ENCODE measurements at places on chromosomes 16 and 17.

DNA sequence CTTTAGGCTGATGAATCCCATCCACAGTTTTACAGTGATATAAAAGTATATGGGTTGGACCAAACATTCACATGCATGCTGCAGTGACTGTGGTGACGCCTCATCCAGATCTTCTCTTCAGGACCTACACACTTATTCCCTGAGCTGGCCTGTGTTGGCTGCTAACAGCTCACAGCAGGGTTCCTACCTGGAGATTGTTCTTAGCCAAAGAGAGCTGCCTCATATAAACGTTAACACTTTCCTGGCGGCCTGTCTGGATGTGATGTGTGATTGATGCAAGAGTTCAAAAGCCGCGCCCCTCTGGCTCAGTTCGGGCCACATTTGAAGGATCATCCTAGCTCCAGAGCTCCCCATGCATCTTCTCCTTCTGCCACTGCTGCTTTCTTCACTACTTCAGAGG, 93.0 kb upstream of the NETO2 start:
- no peak for DNase-seq

DNA sequence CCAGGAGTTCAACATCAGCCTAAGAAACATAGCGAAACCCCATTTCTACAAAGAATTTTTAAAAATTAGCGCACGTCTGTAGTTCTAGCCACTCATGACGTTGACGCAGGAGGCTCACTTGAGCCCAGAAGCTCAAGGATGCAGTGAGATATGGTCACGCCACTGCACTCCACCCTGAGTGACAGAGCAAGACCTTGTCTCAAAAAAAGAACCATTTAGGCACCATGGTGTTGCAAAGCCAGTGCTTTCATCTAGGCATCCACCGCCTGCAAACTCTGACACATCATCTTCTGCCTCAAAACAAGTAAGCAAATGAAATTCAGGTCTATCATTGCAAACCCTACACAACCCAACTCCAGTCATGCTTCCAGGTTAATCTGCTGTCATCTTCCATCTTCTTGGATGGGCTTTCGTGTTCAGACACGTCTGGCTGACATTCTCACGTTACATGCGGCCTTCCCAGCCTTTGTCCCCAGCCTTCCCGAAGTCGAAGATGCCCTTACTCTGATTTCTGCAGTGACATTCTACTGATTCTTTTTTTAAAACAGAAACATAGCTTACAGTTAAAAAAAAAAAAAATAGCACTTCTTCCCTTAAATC, 8.9 kb downstream of the ANKRD11 start:
- no peak for DNase-seq

- DNase-seq, result no peak
Measured at GRCh38 chr16:25087761-25088160, 23.8 kb upstream of the LCMT1 start.

GRCh38 chr17:80358861-80359260, 56.1 kb upstream of the ENDOV start:
- DNase-seq, result no peak

- peak; percentile 34 for DNase-seq
Measured at GRCh38 chr17:62892870-62893338, 73.1 kb upstream of the TANC2 start.

DNA sequence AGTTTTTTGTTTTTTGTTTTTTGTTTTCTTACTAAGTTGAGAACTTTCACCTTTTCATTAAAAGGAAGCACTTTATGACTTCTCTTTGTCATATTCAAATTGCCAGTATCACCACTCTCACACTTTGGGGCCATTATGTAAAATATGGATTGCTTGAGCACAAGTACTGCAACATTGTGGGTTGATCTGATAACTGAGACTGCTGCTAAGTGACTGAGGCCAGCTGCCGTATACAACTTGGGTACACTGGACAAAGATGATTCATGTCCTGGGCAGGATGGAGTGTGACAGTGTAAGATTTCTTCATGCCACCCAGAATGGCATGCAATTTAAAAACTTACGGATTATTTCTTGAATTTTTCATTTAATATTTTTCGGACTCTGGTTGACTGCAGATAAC, 7.8 kb downstream of the TTC19 start:
- no peak for DNase-seq

- DNase-seq, result no peak
Measured at GRCh38 chr16:86725401-86725800, 147.1 kb downstream of the FOXL1 start.

GRCh38 chr16:81185416-81185815, 53.1 kb upstream of the BCO1 start:
- DNase-seq, result no peak

DNA sequence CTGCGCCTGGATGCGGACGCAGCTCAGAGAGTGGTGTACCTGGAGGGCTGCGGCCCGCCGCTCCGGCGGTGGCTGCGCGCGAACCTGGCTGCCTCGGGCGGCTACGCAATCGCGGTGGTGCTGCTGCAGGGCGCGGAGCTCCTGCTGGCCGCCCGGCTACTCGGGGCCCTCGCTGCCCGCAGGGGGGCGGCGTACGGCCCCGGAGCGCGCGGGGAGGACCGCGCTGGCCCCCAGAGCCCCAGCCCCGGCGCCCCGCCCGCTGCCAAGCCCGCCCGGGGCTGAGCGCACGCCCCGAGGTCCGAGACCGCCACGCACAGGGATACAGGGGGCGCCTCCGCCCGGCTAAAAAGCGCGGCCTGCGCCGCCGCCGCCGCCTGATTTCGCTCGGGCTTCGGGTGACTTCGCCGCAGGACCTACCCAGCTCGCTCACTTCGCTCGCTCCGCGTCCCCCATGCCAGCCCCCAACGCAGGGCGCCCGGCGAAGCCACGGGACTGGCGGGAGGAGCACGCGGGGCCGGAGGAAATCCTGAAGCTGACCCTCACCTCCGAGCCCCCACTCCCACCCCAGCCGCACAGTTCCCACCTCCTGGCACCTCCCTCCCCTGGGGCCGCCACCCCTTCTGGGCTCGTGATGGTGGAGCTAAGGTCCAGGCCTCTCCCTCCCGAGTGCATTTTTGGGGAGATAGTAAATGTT, 8.2 kb downstream of the PDE6G start:
- no peak for DNase-seq

GRCh38 chr17:3009411-3009920, 53.9 kb downstream of the OR1D5 start:
- no peak for DNase-seq

- DNase-seq, result peak; percentile 89
Measured at GRCh38 chr16:30382111-30382881, at the start of gene SEPTIN1. Gene SEPTIN1, minus strand, starts transcription at chr16:30382561. Its CDS starts 19 bp downstream, at chr16:30382542.

DNA sequence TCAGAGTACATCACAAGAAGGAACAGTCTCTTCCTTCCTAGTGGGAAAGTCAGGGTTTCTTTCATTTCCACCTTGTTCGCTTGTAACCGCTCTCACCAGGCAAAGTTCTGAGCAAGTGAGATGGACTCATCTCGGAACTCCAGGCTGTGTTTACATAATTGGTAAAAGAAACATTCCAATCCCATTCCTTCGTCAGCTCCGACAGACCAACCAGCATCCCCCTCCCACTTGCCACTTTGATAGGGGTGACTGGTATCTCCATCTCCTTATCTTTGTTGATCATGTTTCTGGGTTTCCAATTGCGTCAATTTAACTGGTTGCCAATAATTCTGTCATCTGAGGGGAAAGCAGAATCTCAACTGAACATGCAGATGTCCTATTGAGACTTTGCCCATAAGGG, 36.8 kb upstream of the LYRM9 start:
- no peak for DNase-seq

DNA sequence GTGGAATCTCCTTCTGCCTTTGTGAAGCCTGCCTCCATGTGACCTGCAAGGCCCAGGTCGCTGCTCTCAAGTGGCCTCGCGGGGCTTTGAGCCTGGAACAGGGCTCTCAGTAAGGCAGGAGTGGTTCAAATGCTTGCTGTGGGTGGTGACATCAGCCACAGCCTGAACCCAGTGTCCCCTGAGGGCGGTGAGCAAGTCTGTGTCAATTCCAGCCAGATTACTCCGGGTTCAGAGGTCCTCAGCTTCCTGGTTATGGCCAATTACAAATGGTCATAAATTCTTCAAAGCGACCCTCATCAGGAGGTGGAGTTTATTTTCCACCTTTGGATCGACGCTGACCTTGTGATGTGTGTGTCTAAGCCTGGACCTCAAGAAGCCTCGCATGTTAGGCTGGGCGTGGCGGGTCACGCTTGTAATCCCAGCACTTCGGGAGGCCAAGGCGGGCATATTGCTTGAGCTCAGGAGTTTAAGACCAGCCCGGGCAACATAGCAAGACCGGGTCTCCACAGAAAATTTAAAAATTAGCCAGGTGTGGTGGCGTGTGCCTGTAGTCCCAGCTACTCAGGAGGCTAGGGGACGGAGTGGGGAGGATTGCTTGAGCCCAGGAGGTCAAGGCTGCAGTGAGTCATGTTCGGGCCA, 17.3 kb downstream of the LGALS3BP start:
- DNase-seq, result no peak

DNA sequence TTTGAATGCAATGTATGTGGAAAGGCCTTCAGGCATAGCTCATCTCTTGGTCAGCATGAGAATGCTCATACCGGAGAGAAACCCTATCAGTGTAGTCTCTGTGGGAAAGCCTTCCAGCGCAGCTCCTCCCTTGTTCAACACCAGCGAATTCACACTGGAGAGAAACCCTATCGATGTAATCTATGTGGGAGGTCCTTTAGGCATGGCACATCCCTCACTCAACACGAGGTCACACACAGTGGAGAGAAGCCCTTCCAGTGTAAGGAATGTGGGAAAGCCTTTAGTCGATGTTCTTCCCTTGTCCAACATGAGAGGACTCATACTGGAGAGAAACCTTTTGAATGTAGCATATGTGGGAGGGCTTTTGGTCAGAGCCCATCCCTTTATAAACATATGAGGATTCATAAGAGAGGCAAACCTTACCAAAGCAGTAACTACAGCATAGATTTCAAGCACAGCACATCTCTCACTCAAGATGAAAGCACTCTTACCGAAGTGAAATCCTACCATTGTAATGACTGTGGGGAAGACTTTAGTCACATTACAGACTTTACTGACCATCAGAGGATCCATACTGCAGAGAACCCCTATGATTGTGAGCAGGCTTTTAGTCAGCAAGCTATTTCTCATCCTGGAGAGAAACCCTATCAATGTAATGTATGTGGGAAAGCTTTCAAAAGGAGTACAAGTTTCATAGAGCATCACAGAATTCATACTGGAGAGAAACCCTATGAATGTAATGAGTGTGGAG, 24.7 kb downstream of the ZFP90 start:
- no peak for DNase-seq

- DNase-seq, result no peak
Measured at GRCh38 chr17:82871056-82871775, 31.4 kb upstream of the ZNF750 start.

- DNase-seq, result no peak
Measured at GRCh38 chr17:8930649-8931048, 34.9 kb downstream of the PIK3R5 start.

DNA sequence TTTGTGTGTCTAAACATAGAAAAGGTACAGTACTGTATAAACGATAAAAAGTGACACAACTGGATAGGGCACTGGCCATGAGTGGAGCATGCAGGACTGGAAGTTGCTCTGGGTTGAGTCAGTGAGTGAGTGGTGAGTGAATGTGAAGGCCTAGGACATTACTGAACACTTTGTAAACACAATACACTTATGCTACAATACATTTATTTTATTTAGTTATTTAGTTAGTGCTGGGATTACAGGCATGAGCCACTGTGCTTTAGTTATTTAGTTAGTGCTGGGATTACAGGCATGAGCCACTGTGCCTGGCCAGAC, 4.6 kb downstream of the CFAP20 start:
- no peak for DNase-seq

DNA sequence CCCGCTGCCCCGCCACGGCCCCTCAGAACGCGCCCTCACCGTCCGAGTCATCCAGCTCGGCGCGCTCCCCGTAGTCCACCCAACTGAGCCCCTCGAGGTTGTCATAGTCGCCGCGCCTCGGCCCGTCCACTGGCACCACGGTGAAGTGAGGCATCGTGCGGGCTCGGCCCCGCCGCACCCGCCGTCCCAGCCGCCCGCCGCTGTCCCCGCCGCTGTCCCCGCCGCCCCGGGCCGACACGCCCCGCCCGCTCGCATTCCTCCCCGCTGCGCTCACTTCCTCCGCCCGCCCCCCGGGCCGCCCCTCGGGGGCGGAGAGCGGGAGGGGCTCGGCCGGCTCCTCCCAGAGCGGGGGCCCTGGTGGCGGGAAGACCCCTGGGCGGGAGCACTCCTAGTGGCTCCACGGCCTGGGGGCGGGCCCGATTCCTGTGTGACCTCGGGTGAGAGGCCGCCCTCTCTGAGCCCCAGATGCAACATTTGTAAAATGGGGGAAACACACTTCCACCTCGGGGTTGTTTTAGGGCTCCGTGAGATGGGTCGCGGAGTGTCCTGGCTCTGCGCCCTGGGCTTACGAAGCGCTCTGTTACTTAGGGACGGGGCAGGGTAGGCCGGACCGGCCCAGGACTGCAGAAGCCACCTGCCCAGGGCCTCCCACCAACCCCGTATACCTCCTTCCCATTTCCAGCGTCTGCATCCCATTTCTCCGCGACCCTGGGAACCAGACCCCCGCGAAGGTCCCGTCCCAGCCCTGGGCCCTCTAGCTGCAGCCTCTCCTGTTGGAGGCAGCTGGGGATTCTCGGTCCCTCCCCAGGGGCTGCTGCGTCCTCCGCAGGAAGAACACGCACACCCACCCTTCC, at the start of gene SLC12A4:
Gene SLC12A4, minus strand, starts transcription at position 238 of the 854 bp plus-strand sequence. Its CDS starts 84 bp downstream, at position 154.
- peak; percentile 89 for DNase-seq

- DNase-seq, result no peak
Measured at GRCh38 chr17:73317513-73318426, 6.0 kb upstream of the CDC42EP4 start.

- DNase-seq, result no peak
Measured at GRCh38 chr17:80693511-80693910, 148.9 kb downstream of the RPTOR start.

DNA sequence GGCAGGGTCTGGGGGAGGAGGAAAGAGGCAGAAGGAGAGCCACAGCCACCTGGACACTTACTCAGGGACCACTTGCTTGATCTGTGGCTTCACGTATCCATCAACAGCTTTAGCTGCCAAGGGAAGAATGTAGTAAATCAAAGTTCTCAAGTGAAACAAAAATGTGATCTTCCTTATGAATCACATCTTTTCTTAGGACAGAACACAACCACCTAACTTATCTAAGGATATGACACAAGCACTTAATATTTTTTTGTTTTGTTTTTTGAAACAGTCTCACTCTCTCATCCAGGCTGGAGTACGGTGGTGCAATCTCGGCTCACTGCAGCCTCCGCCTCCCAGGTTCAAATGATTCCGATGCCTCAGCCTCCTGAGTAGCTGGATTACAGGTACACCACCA, 8.4 kb upstream of the GHDC start:
- DNase-seq, result no peak

GRCh38 chr17:68941761-68942160, 13.4 kb downstream of the ABCA8 start:
- DNase-seq, result no peak

- no peak for DNase-seq
Measured at GRCh38 chr16:7086822-7087616, 245.6 kb upstream of the RBFOX1 start.

GRCh38 chr17:75352079-75352569, 53.4 kb downstream of the GRB2 start:
- no peak for DNase-seq

- DNase-seq, result no peak
Measured at GRCh38 chr17:66863820-66864219, 28.9 kb downstream of the CACNG5 start.
